ENCODE measurements at places on chromosomes 2 and 18.

DNA sequence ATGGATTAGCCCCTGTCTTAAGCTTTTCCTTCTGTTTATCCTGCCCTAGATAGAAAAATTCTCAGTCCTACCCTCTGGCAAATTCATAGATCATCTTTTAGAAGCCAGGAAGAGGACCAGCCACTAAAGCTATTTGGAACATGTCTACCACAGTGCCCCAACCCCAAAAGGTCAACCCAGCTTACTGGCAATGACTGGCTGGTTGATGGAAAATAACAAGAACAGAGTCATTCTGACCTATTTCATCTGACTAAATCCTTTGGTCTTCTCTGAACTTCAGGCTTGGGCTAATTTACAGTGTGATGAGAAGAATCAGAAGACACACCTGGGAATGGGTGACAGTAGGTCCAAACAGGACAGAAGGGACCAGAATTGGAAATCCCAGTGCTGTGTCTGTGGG is 227.3 kb upstream of the CCDC68 start:
- DNase-seq = no peak

GRCh38 chr2:20440001-20440560 is 6.8 kb upstream of the RHOB start:
- DNase-seq = no peak

DNA sequence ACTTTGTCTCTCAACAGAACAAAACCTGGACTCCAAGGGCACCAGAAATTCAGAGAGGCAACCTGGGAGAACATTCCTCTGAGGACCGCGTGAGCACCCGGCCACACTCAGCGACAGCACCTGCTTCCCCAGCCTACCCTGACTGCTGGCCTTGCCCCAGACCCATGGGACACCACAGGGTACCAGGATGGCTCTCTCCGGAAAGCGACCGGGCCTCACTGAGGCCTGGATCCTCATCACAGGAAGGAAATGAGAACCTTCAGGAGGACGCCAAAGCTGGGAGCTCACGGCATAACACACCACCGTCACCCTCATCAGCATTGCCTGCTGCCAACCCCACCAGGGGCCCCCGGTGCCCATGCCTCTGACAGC is 38.9 kb downstream of the HS6ST1 start:
- DNase-seq = no peak

DNA sequence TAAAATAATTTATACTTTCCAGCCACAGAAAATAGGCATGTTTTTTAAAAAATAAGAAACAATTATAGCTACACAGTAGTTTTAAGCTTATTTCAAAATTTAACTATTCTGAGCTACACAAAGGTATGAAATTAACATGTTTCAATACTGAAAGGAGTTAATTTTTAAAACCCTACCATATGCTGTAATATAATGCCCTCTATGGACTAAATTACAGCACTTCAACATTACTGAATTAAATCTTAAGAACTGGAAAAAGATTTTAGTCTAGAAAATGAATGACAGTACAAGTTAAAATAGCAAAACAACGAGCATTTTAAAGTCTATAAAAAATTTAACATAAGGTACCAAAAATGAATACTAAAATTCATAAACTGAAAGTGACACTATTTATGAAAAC is 36.3 kb downstream of the RTN4 start:
- no peak for DNase-seq

DNA sequence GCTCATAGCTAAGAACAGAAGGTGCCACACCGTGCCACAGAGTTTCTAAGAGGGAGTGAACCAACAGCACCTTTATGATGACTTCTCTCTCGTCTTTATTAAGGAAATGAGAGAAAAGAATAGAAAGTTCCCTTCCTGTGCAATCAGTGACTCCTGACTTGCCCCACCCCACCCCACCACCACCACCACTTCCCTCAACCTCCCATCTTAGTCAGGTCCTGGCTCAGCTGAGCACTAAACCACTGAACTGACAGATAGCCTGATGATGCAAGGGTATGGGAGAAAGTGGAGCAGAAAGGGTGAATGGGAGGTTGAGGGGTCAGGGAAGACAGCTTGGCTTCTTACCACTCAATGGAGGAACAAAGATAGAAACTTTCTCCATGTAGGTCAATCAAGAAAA is 75.2 kb upstream of the RMDN2 start:
- DNase-seq = no peak
